ENCODE measurements at places on chromosomes 7 and 10.

GRCh38 chr7:51123322-51124019, 193.1 kb downstream of the COBL start:
- DNase-seq, result no peak

- no peak for DNase-seq
These were observed 115.9 kb downstream of the PTPRN2 start for GRCh38 chr7:158471716-158472115.

- no peak for DNase-seq
These were observed 633.4 kb downstream of the PARD3 start for GRCh38 chr10:34181553-34182300.

- DNase-seq, result no peak
These were observed 107.4 kb upstream of the KLF14 start for GRCh38 chr7:130841416-130841815.

DNA sequence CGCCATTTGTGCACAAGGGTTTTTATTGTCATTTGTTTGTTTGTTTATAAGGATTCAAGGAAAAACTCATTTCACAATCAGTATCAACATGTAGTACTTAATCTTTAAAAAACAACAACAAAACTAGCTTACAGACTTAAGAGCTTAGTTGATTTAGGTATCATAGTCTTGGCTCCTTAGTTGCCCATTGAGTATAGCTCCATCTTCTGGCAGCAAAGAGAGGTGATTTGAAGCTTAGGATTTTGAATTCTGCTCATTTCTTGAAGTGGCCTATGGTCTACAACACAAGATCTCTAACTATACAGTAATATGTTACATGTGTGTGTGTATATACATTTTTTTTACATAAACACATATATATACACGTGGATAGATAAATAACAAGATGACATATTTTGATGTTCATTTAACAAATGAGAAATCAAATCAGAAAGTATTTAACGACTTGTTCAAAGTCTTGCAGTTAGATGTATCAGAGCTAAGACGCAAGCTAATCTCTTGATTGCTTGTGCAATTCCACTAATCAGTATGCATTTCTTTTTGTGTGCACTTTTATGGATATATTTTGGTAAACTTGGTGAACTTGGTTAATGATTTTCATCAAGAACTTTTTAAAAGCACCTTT, 307.3 kb downstream of the CAMK1D start:
- DNase-seq, result no peak

All from stimulated activated CD4-positive, alpha-beta T cell treated with anti-CD3 and anti-CD28 coated beads, Interleukin-1b, Interleukin-23, amount 100 ng/mL, for 1 hour (primary cell).